Ascending aorta (tissue), 2 donors: ENCODE measurements at places on chromosomes 13 and 19. TPM values are rescaled to one million over a fixed set of nuclear protein-coding genes. Genes with fewer than 3 reads are reported as not detected.

Gene BORA
- total RNA-seq: not detected

- no peaks in the 10 kb centered on the region for H3K27me3 ChIP-seq
- H3K4me3 ChIP-seq: no peak overlapping the region
- DNase-seq: no peak
- no peak overlapping the region for H3K27ac ChIP-seq
- no peaks in the 10 kb centered on the region for H3K36me3 ChIP-seq
- H3K4me1 ChIP-seq: no peaks in the 10 kb centered on the region
Observed at GRCh38 chr13:86878781-86879180, 792.4 kb upstream of the SLITRK5 start.

DNA sequence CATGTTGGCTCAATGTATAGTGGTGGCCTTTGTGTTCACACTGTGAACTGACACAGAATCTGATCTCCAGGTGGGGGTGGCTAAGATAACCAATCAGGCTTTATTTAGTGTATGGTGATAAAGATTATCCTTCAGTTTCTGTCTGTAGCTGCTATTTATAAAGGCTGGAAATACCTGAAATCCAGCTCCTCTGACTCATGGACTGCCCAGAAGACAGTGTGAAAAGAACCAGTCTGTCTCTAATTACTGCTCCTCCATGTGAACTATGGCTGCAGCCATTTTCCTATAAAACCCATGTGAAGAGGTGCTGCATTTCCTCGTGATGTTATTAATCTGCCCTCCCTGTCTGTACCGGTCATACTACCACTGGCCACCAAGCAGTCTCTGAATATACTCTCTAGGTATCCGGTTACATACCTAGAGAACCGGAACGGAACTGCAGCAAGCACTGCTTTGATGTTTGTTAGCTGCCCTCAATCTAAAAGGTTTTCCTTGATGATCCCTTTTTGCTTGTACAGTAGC lies 238.0 kb downstream of the LHFPL6 start:
- H3K27ac ChIP-seq: peak overlapping the region; percentile 68

GRCh38 chr19:14632286-14632685 lies 42.4 kb downstream of the ADGRE3 start:
- no peaks in the 10 kb centered on the region for H3K36me3 ChIP-seq
- H3K27me3 ChIP-seq: no peaks in the 10 kb centered on the region
- H3K4me1 ChIP-seq: no peaks in the 10 kb centered on the region
- no peak overlapping the region for H3K27ac ChIP-seq
- DNase-seq: no peak
- H3K4me3 ChIP-seq: no peak overlapping the region

GRCh38 chr19:42281827-42282762 lies 13.0 kb downstream of the CIC start:
- H3K27ac ChIP-seq: peak overlapping the region; percentile 96
- H3K4me1 ChIP-seq: peaks cover 73% of the 10 kb centered on the region
- H3K36me3 ChIP-seq: peaks cover 2% of the 10 kb centered on the region
- H3K4me3 ChIP-seq: peak overlapping the region; percentile 86
- DNase-seq: no peak

DNA sequence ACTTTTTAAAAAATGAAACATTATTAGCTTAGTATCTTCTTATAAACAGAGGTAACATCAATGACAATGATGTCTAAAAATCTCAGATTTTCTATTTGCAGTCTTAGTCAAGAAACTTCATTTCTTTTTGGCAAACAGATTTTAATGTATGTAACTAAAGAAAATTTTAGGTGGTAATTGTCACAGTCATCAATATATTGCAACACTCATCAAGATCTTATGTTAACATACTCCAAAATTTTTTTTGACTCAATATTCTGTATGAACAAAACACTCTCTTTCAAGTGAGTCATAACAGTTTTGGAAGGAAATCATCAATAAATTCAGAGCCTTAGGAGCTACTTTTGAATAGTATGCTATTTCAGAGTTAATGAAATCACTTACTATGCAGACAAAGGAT lies 1507.6 kb downstream of the SLITRK1 start:
- no peaks in the 10 kb centered on the region for H3K36me3 ChIP-seq
- no peaks in the 10 kb centered on the region for H3K27me3 ChIP-seq
- no peaks in the 10 kb centered on the region for H3K4me1 ChIP-seq
- no peak overlapping the region for H3K27ac ChIP-seq
- no peak for DNase-seq
